Karpas-422 (cell line): ENCODE measurements at places on chromosomes 6 and 20. TPM values are rescaled to one million over a fixed set of nuclear protein-coding genes. Genes with fewer than 3 reads are reported as not detected.

The TRIM15 gene
- not detected in 2 replicates for total RNA-seq

The DUSP15 gene
- not detected in 2 replicates for total RNA-seq

- DNase-seq: no peak
These were observed 54.4 kb downstream of the JAG1 start for GRCh38 chr20:10619427-10619826.

- DNase-seq: no peak
These were observed 232.3 kb upstream of the GMDS start for GRCh38 chr6:2477666-2478065.

DNA sequence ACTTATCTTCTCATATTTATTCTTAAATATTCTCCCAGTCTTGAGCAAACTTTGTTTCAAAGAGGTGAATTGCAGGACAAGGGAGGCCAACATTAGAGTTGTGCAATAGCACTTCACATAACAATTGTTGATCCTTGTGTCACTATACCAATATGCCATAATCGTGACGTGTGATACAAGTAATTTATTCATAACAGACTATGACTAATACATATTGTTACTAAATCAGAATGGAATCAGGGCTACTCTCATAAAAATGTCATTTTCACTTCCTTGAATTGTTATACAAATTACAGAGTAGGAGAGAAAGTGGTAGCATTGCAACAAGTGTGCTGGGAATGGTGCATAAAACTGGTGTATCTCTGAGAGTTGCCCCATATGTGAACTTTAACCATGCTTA, 37.2 kb upstream of the PLCB1 start:
- DNase-seq: no peak

- no peak for DNase-seq
These were observed 88.3 kb upstream of the KCNQ5 start for GRCh38 chr6:72533606-72534005.
